ENCODE measurements at places on chromosomes 6 and 20.

DNA sequence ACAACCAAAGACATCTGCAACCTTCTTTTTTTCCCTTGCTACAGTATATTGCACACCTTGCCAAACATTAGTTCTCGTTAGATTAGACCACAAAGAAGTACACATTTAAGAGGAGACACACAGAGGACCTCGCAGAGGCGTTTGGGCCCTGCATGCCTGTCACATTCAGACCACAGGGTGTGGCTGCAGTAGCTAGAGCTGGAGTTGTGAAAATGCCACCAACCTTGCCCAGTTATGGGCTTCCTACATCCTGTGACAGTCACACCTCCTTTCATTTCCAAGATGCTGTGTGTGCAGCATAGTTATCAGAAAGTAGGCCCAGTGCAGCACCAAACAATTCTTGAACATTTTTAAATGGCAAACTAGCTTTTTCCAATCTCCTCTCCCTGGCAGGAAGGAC lies 2.4 kb downstream of the SYNE1 start:
- DNase-seq: peak; percentile 24

DNA sequence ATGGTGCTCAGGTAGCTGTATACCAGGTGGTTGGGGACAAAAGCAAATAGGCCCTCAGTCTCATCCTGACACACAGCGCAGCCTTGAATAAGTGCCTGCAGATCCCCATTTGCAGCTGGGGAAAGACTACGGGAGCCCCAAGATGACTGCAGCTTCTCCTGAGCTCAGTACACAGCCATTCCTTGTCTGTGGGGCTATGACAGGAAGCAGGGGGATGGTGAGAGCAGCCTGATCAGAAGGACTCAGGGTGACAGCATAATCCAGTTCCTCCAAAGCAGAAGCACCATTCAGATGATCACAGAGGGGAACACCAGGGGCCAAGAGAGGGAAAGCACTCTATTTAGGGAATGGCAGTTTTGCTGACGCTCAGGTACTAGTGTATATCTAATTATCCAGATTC lies 104.8 kb upstream of the MOCS1 start:
- no peak for DNase-seq

GRCh38 chr6:36042618-36043260 lies 15.1 kb downstream of the MAPK14 start:
- no peak for DNase-seq

DNA sequence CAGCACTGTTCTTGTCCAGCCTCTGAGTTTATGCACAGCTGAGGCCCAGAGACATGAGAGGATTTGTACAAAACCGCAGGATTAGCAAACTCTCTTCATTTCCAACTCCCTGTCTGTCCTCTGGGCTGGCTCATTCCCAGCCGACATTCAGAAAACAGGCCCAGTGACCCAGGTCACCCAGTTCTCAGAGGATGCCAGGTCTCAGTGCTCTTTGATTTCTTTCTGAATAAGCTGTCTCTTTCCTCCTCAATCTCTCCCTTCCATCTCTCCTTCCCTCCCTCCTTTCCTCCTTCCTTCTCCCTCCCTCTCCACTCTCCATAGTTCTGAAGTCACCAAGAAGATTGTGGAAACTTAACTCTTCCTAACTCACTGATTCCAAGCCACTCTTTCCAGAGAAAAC lies 372.7 kb upstream of the SULF2 start:
- no peak for DNase-seq

DNA sequence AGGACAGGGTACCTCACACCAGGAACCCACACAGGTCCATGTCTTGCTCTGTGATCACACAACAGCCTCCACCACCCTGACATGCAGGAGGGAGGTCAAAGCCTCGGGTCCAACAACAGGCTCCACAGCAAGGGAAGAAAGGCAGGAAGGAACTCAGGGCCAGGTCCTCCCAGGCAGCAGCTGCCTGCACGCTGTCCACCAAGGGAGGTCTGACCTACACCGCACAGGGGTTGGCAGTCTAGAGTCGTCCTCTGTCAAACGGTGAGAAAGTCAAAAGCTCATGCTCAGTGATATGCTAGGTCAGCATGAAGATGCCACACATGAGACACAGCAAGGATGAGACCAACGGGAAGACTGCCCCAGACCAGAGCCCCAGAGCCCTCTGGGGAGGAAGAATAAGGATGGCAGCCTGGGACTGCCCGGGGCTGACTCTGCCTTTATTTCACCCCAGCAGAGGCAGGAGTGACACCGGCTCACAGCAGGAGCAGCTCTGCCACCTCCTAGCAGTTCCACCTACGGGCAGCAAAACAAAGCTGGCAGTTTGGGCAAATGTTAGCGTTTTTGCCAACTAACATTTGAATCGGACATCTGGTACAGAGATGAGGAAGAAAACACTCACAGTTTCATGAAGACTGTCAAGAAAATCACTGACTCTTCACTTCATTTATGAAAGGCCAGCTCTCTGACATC lies 8.5 kb downstream of the GMEB2 start:
- DNase-seq: no peak

- no peak for DNase-seq
Observed at GRCh38 chr6:154894902-154895301, 100.2 kb upstream of the TIAM2 start.

DNA sequence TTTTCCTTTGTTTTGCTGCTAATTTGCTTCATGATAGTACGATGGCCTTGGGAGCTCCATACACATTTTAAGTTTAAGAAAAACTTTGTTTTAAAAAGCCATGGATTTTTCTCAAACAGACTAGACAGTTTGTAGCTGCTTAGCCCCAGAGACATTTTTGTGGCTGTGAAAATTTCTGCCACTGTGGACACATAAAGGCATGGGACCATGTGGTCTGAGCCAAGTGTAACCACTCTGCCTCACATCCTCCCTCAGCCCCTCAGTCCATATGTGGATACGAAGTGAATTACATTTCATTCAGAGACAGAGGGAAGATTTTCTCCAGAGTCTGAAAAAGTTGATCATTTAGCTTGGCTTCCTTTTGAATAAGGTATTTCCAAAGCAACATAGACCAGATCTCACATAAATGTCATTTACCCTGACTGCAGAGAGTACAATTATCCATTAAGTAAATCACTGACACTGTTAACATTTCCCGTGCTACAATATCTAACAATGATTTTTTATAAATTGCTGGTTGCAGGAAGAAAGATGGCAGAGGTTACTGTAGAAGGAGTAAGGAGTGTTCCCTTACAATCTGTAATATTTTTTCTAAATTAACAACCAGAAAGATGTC lies 87.4 kb downstream of the GJA1 start:
- no peak for DNase-seq

DNA sequence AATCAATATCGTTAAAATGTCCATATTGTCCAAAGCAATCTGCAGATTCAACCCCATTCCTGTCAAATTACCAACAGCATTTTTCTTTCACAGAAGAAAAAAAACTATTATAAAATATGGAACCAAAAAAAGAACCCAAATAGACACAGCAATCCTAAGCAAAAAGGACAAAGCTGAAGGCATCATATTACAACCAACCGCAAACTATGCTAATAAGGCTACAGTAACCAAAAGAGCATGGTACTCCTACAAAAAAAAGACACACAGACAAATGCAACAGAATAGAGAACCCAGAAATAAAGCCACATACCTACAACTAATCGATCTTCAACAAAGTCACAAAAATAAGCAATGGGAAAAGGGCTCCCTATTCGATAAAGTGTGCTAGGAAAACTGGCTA lies 49.2 kb downstream of the RNGTT start:
- no peak for DNase-seq

DNA sequence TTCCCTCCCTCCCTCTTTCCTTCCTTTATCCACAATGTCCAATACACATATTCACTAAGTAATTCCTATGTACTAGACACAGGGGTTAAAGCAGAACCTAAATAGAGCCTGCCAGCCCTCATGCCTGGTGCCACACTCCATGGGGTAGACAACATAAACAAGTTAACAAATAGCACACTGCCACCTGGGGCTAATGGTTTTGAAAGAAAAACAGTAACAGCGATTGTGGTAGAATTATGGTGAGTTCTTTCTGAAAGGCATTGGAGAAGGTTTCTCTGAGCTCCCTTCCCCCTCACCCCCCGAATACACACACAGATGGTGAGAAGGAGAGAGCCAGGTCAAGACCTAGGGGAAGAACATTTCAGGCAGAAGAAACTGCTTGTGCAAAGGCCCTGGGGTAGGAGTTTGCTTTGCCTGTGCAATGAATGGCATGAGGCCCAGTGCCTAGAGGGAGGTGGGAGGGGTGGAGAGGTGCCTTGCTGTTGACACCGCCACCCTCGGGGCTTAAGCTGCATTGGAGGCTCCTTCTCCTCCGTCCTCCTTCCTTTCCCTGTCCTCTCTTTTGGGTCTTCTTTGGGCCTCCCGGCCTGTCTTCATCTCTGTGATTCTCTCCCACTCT lies 502.4 kb upstream of the SULF2 start:
- DNase-seq: no peak

DNA sequence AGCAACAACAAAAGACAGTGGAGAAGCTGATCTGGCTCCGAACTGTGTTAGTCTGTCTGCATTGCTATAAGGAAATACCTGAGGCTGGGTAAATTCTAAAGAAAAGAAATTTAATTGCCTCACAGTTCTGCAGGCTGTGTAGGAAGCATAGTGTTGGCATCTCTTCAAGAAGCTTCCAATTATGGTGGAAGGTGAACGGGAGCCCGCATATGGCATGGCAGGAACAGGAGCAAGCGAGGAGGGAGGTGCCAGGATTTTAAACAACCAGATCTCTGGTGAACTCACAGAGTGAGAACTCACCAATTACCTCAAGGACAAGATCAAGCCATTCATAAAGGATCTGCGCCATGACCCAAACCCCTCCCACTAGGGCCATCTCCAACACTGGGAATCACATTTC lies 293.5 kb downstream of the SMOC2 start:
- DNase-seq: no peak

DNA sequence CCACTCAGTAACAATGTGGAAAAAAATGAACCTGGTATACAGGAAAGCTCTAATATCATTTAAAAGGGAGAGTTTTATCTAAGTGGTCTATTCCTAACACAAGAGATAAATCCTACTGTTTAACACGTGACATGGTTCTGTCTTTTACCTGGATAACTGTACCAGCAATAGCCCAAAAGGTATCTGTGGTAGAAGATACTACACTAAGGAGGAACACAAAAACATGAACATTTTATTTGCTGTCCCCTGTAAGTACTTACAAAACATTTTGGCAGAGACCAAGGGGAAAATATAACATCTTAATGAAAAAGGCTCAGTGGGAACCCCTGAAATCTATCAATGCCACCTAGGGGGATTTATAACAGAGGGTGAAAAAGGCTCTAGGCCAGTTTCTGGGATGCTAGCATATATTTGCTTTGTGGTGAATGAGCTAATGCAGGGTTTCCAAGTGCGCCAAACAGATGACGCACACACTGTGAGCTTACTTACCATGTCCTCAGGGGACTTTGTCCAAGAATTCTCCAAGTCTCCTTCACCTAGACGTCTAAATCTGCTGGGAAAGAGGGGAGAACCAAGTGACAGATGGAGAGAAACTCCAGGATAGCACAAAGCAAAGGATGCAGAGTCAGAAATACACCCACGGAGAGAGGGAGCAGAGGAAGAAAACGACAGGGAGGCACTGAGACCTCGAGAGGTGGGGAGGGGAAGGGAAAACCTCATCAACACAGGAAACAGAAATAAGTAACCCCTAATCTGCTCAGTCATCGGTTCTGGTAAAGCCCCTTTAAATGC lies 147.9 kb upstream of the PRND start:
- no peak for DNase-seq

- no peak for DNase-seq
Observed at GRCh38 chr6:28710466-28711191, 184.9 kb downstream of the GPX5 start.

DNA sequence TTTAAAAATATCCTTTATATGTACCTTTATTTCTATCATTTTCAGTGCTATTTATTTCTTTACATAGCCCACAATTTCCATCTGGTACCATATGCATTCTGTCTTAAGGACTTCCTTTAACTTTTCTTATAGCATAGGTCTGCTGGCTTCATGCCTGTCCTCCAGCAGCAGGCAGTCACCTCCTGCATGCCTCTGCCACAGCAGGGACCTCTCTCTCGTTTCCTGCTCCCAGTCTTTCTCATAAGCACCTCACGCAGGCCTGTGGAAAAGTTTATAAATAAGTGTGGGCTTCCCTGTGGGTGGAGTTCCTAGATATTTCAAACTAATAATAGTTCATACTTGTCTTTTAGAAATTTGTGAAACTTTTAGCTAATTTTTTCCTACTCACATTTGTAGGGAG lies 133.9 kb downstream of the KCNQ5 start:
- DNase-seq: no peak

GRCh38 chr6:39051399-39052122 lies 3.0 kb downstream of the GLP1R start:
- DNase-seq: no peak

DNA sequence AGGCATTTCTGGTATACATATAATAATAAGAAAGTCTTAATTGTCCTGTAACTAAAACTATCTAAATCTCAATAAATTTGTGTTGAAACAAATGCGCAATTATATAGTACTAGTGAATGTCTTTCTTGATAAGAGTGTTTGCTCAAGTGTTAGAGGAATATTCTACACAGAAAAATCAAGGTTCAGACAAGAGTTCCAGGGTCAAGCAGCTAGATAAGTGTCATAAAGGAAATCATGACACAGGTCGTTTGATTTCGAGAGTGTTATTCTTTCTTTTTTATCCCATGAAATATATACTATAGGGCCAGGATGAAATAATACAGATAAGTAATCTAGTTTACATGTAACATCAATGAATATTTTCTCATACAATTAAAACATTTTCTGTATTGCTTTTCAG lies 366.1 kb downstream of the UTRN start:
- DNase-seq: no peak

GRCh38 chr20:44938637-44939036 lies 21.6 kb downstream of the TOMM34 start:
- no peak for DNase-seq

DNA sequence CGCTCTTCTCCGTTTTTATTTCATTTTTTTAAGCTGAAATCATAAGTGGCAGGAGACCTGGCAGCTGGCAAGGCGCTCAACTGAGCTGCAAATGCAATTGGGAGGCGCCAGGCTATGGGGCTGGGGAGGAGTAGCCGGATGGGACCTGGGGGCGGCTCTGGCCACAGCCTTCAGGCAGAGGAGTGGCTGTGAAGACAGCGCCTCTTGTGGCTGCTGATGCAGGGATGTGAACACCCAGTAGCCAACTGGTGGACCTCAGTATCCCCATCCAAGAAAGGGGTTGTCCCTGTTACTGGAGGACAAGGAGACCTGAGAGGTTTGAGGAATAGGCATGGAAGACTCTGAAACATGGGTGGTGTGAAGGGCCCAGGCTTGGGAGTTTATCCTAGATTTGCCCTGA lies 12.6 kb downstream of the KCNK17 start:
- DNase-seq: no peak

GRCh38 chr20:59831024-59831915 lies 102.2 kb downstream of the SYCP2 start:
- DNase-seq: no peak

- no peak for DNase-seq
Observed at GRCh38 chr20:53245574-53245973, 273.4 kb downstream of the TSHZ2 start.
